ENCODE measurements at places on chromosomes 1 and 21.

- DNase-seq, result no peak
These were observed 31.9 kb upstream of the SLC19A1 start for GRCh38 chr21:45574081-45574501.

GRCh38 chr1:113226148-113226547 lies 153.2 kb downstream of the LRIG2 start:
- no peak for DNase-seq

DNA sequence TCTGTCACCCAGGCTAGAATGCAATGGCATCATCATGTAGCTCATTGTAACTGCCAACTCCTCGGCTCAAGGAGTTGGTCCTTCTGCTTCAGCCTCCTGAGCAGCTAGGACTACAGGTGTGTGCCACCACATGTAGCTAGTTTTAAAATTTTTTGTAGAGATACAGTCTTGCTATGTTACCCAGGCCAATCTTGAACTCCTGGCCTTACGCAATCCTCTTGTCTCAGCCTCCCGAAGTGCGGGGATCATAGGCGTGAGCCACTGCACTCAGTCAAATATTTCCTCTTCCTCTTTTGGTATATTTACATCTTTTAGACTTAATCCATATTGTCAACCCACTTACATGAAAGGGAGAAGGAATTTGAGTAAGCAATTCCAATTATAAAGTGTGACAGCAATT lies 121.1 kb downstream of the EVI5 start:
- no peak for DNase-seq

DNA sequence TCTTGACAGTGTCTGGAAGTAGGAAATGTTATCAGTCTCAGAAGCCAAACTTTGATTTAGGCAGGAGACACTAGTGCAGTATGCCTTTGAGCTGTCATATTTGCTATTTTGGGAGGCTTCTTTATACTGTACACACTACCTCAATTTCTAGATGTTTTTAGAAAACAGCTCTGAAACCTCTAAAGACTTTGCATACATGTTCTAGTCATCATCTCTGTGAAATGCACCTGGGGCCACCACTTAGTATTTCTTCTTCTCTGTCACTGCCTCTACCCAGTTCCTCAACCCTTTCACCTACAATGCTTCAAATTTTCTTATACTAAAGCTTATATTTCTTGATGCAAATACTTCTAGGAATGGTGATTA lies 29.1 kb upstream of the PLA2G4A start:
- no peak for DNase-seq

DNA sequence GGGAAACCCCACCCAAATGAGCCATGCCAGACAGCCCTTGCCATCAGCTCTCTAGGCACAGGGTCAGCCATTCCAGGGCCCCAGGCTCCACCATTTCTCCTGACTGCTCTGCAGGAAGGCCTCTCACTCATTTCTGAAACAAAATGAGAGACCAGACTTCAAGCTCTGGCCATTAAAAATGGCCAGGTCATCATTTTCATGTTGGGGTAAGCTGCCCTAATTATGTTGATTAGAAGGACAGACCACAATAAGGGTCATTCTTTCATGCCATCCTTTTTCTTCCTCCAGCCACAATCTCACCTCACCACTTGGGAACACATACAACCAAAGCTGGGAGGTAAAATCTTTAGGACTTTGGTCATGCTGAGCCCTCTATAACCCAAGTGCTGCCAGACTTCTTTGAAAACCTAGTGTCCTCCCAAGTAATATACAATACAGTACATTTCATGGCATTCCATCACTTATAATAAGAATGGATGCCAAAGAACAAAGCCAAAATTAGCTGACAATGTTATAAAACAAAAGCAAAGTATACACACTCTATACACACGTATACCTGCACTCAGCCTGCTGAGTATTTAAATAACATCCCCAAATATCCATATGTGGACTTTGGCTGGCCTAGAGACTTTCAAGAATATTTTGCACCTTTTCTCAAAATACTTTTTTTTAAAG lies 22.4 kb upstream of the RBBP5 start:
- DNase-seq, result no peak

DNA sequence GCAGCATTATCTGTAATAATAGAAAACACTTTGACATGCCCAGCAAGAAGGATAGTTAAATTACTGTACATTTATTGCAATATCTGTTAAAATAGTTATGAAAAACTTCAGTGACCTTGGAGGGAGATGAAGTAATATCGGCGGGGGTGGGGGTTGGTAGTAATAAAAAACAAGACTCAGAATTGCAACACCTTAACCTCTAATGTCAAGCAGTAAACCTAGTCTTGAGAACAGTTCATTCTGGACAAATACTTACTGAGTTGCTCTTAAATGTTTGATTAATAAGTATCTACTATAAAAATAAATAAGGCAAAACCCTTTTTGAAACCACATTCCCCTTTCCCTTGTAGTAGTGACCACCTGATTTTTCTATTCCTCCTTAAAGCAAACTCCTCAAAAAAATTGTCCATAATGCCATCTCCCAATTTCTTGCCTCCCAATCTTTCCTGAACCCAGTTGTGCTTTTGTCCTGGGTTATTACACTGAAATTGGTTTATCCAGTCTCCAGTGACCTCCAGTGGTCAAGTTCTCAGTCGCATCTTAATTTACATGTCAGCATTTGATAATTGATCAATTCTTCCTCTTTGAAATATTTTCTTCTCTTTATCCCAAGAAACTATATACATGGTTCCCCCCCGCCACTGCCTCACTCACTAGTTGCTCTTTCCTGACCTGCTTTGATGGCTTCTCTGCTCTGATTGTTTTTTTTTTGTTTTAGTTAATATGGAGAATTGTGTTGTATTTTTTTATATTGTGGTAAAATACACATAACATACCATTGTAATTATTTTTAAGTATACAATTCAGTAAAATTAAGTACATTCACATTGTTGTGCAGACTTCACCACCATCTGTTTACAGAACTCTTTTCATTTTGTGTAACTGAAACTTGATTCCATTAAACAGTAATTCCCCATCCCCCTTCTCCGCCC lies 36.8 kb downstream of the RAP1A start:
- no peak for DNase-seq

Measured in AG04449 (cell line).